ENCODE measurements at places on chromosomes 16 and 17. TPM values are rescaled to one million over a fixed set of nuclear protein-coding genes. Genes with fewer than 3 reads are reported as not detected.
A peak's percentile ranks its signal among the peaks of the same experiment; 100 is the strongest.

DNAAF8 gene
- 9.1 TPM for total RNA-seq

TPSG1 gene
- total RNA-seq, result not detected

RMI2 gene
- total RNA-seq, result 2.9 TPM

CBFA2T3 gene
- total RNA-seq, result 2.8 TPM

ALDH3A1 gene
- total RNA-seq, result 0.90 TPM

C17orf78 gene
- not detected for total RNA-seq

TNFSF13 gene
- total RNA-seq, result 22.2 TPM

PABPN1L gene
- not detected for total RNA-seq

SLC5A11 gene
- not detected for total RNA-seq

ABI3 gene
- total RNA-seq, result 6.7 TPM

CEMP1 gene
- 1.0 TPM for total RNA-seq

KRT27 gene
- not detected for total RNA-seq

TNFRSF13B gene
- total RNA-seq, result not detected

KIFC3 gene
- total RNA-seq, result 37.5 TPM

PDK2 gene
- 69.0 TPM for total RNA-seq

PIK3R5 gene
- total RNA-seq, result 1.3 TPM

MEIOB gene
- not detected for total RNA-seq

HEATR9 gene
- total RNA-seq, result not detected

PLLP gene
- total RNA-seq, result 4.7 TPM

DNA sequence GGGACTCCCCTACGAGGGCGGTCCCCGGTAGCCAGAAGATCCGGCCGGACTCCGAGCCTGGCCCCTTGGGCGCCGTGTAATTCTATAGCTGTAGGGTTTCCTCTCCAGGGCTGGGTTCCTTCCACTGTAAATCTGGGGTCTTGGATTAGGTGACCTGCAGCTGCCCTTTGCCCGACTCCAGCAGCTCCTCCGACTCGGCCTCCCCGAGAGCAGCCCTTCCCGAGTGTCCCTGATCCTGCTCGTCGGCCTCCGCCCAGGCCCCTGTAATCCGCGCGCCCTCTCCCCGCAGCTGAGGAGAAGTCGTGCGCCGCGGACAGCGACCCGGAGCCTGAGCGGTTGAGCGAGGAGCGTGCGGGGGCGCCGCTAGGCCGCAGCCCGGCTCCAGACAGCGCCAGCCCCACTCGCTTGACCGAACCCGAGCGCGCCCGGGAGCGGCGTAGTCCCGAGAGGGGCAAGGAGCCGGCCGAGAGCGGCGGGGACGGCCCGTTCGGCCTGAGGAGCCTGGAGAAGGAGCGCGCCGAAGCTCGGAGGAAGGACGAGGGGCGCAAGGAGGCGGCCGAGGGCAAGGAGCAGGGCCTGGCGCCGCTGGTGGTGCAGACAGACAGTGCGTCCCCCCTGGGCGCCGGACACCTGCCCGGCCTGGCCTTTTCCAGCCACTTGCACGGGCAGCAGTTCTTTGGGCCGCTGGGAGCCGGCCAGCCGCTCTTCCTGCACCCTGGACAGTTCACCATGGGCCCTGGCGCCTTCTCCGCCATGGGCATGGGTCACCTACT, 5.5 kb downstream of the TBX2 start:
- DNase-seq, result peak; percentile 17

GRCh38 chr16:5472552-5472951, 375.0 kb upstream of the EEF2KMT start:
- no peak for DNase-seq

GRCh38 chr16:2170080-2170479, 14.5 kb downstream of the TRAF7 start:
- DNase-seq, result no peak

DNA sequence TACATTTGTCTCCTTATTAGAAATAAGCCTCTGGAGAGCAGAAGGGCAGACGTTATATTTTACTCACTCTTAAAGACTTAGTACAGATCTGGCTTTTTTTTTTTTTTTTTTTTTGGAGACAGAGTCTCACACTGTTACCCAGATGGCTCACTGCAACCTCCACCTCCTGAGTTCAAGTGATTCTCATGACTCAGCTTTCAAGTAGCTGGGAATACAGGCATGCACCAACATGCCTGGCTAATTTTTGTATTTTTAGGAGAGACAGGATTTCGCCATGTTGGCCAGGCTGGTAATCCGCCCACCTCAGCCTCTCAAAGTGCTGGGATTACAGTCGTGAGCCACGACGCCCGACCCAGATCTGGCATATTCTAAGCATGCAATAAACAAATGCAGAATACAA, 36.4 kb upstream of the TMEM97 start:
- no peak for DNase-seq

DNA sequence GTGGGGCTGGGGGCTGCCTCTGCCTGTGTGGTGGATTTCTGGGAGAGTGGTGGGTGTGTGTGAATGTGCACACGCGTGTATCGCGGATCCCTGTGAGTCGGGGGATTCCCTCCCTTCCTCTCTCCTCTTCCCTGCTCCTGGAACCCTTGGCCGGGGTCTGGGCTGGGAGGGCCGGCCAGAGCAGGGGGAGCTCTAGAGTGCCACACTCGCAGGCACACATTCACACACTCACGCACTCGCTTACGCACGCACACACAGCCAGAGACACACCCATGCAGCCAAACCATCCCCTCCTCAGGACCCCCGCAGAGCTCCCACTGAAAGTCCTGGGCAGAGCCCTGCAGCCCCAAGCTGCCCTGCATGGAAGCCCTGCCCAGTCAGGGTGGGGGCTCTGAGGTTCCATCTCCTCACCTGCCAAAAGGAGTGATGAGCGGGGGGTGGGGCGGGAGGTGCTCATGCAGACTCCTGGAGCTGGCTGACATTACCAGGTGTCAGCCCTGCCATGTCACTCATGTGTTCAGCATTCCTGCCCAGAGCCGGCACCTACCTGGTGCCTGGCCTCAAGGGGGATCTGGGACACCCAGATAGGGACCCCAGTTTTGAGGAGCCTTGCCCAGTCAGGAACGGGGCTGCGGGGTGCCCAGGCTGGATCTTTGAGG, 1.9 kb downstream of the NECAB2 start:
- no peak for DNase-seq

- no peak for DNase-seq
Observed at GRCh38 chr17:61431594-61432311, 20.5 kb upstream of the TBX4 start.

DNA sequence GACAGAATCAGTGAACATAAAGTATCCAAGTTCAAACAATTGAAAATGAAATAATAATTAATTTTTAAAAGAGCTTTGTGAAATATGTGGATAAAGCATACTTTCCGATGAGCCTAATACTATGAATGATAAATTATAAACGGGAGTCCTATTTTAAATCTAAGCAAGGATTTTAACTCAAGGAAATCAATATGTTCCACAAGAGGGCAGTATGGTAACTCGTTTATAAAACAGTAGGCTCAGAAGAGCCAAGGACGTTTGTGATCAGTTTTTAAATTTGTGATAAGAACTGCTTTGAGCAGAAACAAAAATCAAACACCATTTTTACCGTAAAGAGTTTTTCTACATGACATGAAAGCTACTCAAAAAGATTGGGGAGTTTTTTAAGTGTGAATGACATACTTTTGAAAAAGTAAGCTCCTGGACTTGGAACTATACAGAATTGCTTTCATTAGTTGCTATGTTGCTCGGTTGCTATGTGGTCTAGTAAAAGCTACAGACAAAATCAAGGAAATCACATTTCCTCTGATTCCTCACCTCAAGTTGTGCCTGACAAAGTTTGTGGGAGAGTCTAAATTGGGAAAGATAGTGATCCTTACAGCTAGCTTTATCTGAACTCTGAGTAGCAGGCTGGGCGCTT, 11.8 kb upstream of the TEKT1 start:
- no peak for DNase-seq

DNA sequence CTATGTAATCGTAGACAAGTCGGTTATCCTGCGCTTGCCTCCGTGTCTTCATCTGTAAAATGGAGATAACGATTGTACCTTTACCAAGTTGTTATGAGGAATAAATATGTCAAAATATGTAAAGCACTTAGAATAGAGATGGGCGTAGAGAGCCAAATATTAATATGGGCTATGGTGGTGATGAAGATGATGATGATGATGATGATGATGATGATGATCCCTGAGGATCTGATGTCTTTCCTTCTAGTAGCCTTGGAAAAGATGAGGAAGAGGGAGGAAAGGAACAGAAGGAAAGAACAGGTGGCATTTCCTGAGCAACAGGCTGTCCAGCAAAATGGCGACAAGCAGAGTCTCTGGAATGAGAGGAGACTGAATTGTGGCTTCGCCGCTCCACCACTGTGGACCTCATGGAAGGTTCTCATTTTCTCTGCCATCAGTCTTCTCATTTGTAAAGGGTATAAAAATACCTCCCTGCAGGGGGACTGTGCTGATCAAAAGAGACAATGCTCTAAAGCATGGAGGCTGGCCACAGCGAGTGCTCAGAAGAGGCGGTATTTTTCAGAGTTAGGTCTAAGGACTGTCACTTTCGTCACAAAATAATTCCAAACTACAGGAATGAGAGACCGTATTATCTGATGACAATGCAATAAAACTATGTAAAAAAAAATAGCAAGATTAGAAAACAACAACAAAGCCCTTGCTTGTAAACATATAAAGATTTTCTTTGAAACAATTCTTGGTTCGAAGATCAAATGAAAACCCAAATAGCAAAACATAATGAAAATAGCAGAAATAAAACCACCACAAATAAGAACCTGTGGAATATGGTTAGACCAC, 17.2 kb upstream of the RCVRN start:
- no peak for DNase-seq

DNA sequence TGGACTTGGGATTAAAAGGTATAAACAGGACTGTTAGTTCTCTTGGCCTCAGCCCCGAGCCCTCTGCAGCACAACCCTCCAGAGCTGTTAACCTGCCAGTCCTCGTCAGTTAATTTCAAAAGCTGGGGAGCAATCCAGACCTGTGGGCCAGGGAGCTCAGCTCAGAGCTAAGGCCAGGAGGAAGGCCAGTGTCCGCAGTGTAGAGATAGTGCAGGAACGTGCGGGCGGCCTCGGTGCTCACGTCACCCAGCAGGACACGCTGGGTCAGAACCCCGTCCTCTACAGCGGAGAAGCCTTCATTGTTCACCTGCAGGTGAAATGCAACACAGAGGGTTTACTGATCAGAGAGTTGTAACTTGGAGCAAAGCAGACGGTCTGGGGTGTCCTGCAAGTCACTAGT, 15.4 kb upstream of the NLRC3 start:
- DNase-seq, result no peak

DNA sequence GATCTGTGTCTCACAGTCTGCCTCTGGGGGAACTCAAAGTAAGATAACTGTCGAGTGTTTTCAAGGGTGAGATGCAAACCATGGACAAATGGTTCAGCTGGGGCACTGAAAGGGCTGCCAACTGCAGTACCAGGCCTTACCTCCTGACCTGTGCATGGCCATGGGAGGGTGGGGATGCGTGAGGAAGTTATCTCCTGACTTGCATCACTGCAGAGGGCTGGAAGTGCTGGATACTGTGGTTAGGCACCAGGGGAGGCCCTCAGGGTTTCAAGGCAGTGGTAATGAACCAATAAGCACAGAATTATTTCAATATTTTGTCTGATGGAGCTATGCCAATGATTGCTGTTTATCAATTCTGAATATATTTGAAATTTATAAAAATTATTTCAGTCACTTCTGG, 159.2 kb downstream of the CYLD start:
- DNase-seq, result no peak

GRCh38 chr16:52963212-52963854, 89.4 kb downstream of the CHD9NB start:
- DNase-seq, result no peak

GRCh38 chr17:17204041-17204591, 2.0 kb downstream of the PLD6 start:
- no peak for DNase-seq

DNA sequence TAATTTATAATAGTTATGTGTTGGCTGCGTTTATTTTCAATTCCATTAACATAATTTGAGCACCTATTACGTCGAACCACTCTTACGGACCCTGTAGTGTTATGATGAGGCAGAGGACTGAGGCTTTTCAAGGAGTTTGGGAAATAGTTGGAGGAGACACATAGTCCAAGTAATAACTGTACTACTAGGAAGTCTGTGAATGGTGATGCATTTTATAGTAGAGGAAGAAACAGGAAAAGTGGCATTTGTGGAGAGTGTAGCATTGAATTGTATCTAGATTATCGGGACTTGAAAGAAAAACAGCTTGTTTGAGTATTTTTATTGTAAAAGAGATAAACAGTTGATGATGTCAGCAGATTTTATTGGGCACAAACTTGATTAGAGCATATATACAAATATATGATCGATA, 1.7 kb downstream of the NFATC3 start:
- DNase-seq, result no peak

GRCh38 chr17:82065638-82066303, at the start of gene DUS1L:
Gene DUS1L, minus strand, starts transcription at chr17:82065804. Its CDS starts 745 bp downstream, at chr17:82065059.
- peak; percentile 82 for DNase-seq

- no peak for DNase-seq
Observed at GRCh38 chr16:8670014-8670560, 4.3 kb upstream of the ABAT start.

DNA sequence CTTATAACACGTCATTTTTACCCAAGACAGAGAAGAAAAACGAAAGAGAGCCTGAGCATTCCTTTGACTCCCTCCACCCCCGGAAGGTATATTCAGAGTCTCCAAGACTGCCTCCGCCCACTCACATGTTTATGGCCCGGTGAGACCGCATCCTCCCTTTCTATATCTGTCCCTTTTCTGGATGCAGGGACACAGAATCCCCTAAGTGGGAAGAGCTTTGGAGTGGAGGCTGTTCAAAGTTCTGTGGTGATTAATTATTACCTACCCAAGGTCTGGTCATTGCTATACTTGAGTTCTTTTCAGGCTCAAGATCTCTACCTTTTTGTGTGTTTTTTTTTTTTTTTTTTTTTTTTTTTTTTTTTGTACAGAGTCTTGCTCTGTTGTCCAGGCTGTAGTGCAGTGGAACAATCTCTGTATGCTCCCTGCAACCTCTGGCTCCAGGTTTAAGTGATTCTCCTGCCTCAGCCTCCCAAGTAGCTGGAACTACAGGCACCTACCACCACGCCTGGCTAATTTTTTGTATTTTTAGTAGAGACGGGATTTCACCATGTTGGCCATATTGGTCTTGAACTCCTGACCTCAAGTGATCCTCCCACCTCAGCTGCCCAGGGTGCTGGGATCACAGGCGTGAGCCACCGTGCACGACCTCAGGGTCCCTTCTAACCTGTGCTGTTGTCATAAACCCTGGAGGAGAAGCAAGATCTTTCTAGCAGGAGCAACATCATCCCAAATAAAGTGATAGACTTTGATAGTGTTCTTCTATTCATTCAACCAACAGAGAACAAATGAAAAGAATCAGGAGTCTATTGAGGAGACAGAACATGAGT, 407.1 kb downstream of the WWOX start:
- DNase-seq, result no peak

GRCh38 chr17:73740370-73740769, 96.1 kb upstream of the SDK2 start:
- DNase-seq, result no peak

- DNase-seq, result no peak
Observed at GRCh38 chr16:85517563-85518179, 95.5 kb upstream of the GSE1 start.

GRCh38 chr17:76893623-76894334, 25.6 kb downstream of the MGAT5B start:
- DNase-seq, result no peak

- no peak for DNase-seq
Observed at GRCh38 chr17:74738051-74738996, 1.3 kb downstream of the RAB37 start.
